ENCODE measurements at places on chromosomes 12 and 14.
A peak's percentile ranks its signal among the peaks of the same experiment; 100 is the strongest.

- no peak for DNase-seq
Measured at GRCh38 chr12:16454481-16454880, 107.0 kb downstream of the MGST1 start.

GRCh38 chr14:72599579-72600470 is 294.1 kb downstream of the DPF3 start:
- no peak for DNase-seq

DNA sequence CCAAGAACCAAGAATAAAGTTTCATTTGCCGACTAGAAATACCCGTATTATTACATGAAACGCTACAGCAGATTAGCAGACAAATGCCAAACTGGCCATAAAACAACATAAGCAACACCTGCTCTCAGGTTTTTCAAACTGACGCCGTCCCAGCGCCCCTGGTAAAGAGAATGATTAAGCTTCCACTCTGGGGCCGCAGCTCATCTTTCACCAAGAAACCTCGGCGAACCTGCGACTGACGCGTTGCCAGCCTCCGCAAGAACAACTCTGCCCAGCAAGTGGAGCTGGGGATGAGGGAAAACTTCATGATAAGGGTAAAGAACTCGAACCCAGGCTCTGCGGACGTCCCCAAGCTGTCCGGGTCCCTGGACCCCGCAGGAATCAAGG is 530 bp downstream of the ARL1 start:
- DNase-seq = no peak

DNA sequence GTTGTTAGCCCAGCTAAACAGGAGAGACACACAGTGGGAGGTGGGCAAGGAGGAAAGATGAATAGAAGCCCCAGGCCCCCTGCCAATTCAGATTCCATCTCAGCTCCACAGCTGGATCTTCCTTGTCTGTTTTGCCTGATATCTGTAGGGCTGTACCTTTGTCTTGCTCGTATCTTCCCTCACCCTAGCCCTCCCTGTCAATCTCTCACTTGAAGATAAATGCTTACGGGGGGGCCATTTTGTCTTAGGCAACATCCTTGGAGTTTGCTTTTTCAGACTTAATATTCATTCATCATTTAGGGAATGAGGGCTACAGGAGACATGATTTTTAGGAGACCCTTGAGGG is 2.4 kb downstream of the KIF5A start:
- DNase-seq = no peak

DNA sequence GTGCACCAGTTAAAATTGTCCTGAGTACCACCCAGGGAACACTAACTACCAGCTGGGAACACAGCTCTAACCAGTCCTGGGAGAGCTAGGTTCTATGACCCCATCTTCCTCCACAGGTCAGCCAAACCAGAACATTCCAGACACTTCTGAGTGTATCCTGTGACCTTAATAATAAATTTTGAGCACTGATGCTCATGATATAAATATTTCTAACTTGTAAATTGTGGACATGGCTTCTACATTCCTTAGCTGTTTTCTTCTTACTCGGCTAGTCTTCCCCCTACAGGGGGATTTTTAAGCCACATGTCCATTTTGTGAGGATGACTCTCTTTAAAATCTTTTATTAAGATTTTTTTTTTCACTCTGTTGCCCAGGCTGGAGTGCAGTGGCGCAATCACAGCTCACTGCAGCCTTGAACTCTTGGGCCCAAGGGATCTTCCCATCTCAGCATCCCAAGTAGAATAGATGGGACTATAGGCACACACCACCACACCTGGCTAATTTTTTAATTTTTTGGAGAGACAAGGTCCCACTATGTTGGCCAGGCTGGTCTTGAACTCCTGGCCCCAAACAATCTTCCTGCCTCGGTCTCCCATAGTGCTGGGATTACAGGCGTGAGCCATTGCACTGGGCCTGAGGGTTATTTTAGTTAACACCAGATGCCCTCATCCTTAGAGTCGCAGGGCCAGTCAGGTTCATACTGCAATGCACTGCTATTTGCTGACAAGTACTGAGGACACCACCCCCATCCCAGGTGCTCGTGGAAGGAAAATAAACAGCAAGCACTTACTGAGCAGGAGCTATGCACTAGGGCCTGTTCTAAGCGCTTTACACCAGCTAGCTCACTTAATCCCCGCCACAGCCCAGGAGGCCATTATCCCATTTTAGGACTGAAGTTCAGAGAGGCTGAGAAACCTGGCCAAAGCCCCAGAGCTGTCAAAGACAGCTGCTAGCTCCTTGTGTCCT is 142.6 kb upstream of the NCOR2 start:
- no peak for DNase-seq

- DNase-seq = no peak
Measured at GRCh38 chr12:75623631-75624154, 112.3 kb upstream of the KRR1 start.

GRCh38 chr14:61753631-61754030 is 8.6 kb upstream of the SNAPC1 start:
- no peak for DNase-seq

DNA sequence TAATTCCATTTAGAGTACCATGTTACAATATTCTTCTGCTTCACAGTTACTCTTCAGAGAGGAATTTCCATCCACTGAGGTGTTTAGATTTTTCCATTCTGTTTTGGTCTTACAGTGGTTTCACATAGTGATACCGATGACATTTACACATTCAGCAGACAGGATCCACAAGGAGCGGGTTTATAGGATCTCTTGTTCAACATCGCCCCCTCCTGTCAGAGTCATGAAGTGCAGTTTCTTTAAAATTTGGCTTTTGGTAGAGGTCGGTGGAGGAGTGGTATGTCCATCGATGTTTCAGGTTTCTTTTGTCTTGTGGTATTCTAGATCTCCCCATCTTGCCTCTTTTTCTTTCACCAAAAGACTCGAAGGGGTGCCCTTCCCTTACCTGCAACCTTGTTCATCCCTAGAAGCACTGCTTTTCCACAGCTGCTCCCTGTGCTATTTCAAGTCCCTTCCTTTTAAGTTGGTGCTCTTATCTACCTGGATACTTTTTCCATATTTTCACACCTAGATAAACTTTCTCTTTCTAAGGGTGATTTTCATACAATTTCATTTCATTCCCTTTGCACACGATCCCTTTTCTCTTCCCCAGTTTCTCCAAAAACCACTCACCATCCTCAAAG is 181.3 kb downstream of the ITPR2 start:
- peak; percentile 11 for DNase-seq

GRCh38 chr14:99450266-99450665 is 30.4 kb downstream of the SETD3 start:
- DNase-seq = no peak

DNA sequence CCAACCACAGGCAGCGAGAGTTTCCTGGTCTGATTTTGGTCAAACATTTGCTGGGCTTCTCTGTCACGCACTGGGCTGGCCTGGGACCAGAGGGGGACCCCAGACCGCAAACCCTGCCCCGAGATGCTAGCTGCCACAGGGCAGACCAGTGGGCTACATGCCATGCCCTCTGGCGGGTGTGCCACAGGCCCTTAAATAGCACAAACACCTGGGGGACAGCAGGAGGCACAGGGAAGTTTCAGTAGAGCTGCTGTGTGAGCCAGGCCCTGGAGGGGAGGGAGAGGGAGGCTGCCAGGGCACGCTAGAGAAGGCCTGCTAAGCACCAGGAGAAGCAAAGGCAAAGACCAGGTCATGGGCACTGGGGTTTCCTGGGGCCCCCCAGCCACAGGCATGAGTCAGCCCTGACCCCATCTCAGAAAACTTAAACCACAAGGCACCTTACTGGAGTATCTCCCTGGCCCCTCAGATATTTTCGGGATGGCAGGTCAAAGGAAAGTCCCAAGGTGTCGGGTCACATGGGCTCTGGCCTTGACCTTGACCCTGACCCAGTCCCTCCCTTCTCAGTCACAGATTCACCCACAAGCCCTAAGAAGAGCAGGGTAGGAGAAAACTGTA is 29.2 kb downstream of the ITPK1 start:
- no peak for DNase-seq
